ENCODE measurements at places on chromosomes 7 and 10.

DNA sequence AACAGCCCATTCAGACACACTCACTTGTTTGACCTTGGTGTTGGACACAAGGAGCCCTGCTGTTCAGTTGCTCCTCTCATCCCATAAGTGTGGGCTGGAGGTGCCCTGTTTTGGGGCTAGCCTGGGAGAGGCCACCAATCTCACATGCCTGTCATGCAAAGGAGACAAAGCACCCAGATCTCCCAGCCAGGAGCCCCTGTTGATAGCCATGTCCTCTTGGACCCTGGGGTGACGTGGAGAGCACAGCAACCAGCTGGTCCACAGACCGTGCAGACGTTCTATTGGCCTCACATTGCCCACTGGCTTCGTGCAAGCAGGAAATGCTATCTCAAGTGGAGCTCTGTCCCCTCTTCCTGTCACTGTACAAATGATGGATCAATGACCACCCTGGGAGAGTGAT is 240.8 kb downstream of the RPS24 start:
- no peak for DNase-seq

DNA sequence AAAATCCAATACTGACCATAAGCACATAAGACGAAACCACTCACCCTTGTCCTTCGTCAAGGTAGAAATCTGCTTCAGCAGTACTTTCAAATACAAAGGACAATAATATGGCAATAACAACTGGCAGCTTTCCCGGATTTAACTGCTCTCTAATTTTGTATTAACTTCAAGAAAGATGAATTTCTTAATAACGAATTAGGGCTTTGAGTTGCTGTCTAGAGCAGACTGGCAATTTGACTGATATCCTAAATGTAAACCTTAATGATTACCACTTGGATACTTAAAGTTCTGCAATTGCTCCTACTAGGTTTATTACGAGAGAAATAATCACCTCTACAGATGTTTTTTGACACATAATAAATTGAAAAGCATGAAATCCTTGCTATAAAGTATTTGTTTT is 418.7 kb downstream of the MAGI2 start:
- DNase-seq: no peak

- DNase-seq: no peak
These were observed 27.0 kb downstream of the OGDHL start for GRCh38 chr10:49735161-49735560.

- DNase-seq: no peak
These were observed 15.0 kb downstream of the ZNF862 start for GRCh38 chr7:149853157-149853556.

- DNase-seq: no peak
These were observed 74.8 kb downstream of the TPST1 start for GRCh38 chr7:66279912-66280311.

- no peak for DNase-seq
These were observed 253.5 kb downstream of the MALRD1 start for GRCh38 chr10:19302117-19302516.

DNA sequence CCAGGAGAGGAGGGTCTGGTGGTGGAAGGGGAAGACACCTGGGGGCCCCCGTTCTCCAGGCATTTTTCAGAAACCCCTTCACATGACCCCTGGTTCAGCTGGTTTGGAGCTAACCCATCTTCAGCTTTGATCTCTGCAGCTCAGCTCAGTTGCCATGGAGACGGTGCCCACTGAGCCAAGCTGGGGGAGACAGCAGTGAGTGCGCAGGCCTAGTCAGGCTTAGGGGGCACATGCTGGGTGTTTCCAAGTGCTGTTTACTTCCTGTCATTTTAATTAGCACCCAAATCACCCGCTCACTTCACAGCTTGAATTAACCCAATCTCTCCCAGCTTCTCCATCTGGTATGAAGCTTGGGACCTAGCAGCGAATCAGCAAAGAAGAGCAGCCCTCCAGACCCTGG is 9.0 kb downstream of the SPOCK2 start:
- no peak for DNase-seq

DNA sequence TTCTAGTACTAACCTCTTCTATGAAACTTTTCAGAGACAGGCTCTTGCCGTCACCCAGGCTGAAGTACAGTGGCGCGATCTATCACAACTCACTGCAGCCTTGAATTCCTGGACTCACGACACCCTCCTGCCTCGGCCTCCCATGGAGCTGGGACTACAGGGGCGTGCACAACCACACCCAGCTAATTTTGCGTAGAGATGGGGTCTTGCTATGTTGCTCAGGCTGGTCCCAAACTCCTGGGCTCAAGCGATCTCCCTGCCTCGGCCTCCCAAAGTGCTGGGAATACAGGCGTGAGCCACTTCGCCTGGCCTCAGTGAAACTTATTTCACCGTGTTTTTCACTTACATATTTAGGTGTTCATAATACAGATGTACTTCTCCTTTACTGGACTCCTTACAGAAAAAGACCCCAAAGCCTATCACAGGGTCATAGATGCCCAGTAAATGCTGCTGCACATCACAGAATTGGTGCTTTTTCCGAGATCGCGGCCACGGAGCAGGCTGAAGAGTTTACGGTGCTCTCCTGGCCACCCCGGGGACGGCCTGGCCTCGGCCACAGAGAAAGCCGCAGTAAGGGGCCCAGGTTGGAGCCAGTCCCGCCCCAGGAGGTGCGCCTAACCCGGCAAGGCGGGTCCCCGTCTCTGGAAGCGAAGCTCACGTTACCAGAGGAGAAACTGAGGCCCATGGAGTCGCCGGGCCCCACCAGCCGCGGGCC is 595 bp downstream of the TBL2 start:
- no peak for DNase-seq

DNA sequence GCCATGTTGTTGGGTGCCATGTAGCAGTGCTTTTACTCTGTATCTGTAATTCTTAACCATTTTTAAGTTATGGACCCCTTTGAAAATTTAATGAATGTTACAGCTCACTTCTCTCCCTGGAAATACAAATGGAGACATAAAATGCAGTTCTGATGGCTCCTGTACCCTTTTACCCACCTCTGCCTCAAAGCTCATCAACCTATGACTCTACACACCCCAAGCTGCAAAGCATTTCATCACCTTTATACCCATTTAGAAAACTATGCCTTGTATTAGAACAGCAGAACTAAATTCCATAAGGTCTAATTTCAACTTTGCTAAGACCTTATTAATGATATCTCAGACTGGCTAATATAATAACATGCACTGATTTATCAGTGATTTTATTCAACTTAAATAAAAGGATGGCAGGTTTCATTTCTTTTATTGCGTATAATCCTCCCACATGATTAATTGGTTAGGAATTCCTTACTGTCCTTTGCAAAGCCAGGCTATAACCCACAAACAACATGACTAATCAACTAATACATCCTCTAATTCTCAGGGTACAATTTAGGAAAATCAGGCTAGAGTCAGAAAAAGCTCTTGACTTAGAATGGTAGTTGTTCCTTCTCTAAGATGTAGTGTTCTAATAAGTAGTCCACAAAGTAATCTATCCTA is 68.1 kb downstream of the CPEB3 start:
- DNase-seq: no peak

GRCh38 chr10:3776796-3777571 is 8.0 kb downstream of the KLF6 start:
- no peak for DNase-seq

DNA sequence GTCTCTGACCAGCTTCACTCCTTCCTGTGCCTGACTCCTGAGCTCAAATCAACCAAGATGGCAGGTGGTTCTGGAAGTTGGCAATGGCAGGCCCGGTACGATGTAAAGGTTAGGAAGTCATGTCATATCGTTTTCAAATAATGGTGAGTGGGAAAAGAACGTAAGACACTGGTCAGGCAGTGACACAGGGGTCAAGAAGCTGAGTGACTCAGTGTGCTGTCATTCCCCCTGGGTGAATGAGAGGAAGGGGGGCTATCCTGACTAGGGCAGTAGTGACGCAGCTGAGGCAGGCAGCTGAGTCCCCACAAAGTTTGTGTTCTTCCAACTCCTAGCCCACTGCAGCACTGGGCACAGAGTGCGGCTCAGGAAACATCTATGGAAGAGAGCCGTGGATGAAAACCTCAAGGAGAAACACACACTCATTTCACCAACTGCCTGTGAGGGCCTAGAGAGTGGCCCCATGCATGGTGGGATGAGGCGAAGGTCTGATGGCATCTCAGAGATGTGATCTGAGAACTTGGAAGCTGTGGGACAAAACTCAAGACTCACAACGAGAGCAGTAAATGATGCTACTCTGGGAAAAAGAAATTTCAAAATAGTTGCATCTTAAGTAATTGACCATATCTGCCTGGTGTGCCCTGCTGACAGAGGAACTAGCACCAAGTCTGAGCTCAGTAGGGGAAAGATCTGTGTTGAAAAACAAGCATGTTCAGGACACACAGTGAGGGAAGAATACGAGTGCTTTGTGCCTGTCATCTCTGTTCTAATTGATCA is 23.2 kb downstream of the CREB3L2 start:
- DNase-seq: no peak

DNA sequence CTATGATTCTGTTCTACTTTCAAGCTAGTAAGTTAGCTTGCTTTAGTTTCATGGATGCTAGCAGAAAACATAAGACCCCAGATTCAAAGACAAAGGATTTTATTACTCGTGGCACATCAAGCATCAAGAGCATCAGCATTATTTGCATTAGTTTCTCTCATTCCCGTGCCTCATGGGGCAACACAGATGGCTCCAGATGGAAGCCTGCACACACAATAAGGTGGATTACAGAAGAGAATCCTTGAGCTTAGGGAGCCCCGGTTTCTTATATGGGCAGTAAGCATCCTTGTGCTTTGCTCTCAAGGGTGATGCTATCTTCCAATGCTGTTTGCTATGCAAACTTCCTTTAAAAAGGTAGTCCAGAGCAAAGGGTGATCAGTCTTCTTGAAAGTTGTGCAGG is 10.7 kb upstream of the CAPZA2 start:
- DNase-seq: no peak

GRCh38 chr7:14637968-14638367 is 264.6 kb downstream of the DGKB start:
- DNase-seq: no peak

GRCh38 chr7:95871075-95871848 is 98.9 kb downstream of the DYNC1I1 start:
- DNase-seq: no peak

GRCh38 chr7:154177584-154177983 is 125.4 kb downstream of the DPP6 start:
- DNase-seq: no peak

DNA sequence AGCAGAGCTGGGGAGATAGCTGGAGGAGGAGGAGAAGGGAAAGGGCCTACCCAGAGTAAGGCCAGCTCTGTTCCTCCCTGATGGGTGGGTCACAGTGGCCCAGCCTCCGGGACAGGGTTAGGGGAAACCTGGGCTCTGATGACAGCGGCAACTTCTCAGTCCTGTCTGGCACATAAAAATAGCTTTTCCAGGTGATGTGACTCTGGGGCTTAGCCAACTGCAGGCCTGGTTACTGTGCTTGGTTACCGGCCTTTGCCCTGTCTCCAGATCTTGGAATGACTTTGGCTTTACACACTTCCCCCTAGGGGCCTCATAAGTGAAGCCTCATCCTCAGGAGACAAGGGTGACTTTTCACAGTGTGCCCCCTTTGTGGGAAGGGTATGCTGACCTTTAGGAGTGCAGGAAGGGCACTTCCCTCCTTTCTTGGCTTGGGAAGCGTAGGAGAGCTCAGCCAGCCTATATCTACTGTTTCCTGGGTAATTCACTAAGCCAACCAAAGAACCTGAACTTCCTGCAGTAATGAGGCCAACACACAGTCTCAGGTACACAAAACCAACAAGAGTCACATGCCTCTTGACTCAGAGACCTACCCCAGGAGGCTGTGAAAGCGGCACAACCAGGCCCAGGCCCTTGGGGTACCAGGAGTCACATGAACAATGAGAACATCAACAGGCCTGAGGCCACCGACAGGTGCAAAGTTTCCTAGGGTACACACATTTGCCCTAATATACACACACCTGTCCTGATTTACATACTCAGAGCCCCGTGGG is 11.7 kb upstream of the HILPDA start:
- no peak for DNase-seq

GRCh38 chr10:44878706-44879530 is 32.2 kb upstream of the TMEM72 start:
- DNase-seq: peak; percentile 59

- peak; percentile 6 for DNase-seq
These were observed 169.5 kb upstream of the SVIL start for GRCh38 chr10:29804025-29804852.

Data from stimulated activated CD4-positive, alpha-beta T cell treated with anti-CD3 and anti-CD28 coated beads, Interleukin-12 subunit alpha, Interleukin-12 subunit beta, amount 100 ng/mL, for 24 hours (primary cell).